ENCODE measurements at places on chromosomes 2 and 18.

DNA sequence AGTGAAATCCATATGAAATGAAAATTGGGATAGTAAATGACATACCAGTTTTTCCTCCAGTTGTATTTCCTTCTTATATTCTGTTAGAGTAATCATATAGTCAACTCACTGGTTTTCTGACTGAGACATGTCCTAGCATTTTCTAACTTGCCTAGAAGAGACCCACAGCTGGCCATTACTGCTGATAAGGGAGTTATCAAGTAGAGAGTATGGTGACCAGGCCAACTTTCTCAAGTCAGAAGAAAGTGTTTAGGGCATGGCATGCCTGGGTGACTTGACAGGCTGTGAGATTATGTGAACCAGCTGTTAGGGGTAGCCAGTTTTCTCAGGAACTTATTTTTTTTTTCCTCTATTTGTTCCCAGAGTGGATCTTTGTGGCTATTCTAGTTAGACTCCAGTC, 81.2 kb downstream of the GPD2 start:
- no peak for DNase-seq

DNA sequence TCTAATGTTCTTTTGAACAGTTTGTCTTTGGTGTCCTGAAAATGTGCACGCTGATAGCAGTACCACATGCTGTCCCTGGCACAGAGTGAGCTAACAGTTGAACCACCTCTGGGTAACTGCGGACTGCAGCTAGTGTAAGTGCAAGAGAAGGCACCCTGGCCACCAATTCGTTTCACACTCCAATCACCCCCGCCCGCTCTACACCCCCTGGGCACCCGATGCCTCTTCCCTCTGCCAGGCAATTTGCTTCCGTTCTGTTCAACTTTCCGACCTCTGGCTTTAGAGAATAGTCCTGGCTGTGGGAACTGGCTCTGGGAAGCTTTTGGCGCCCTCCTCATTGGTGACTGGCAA, 1.4 kb downstream of the DOCK10 start:
- no peak for DNase-seq

DNA sequence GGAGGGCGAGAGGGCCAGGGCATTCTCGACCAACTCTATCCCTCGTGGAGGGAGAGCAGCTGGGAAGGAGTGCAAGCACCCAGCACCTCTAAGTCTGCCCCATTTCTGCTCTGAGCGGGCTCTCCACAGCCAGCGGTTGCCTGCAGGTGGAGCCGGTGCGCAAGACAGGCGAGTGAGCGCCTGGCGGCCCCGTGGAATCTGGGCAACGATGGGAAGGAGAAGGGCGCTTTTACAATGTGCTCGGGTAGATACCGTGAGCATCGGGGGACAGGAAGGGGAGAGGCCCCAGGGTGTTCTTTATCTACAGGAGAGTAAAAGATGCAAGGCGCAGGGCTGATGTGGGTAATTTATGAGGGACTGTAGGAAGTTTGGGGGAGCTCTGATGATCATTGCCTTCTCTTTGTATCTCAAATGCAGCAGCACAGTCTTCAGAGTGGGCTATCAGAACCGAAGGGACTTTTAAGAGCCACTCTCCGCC, 867 bp upstream of the TTL start:
- DNase-seq, result peak; percentile 86

GRCh38 chr2:144183727-144184126, 336.2 kb downstream of the ZEB2 start:
- DNase-seq, result no peak
